Dermis lymphatic vessel endothelial cell (primary cell): ENCODE measurements at places on chromosomes 6 and 20. TPM values are rescaled to one million over a fixed set of nuclear protein-coding genes. Genes with fewer than 3 reads are reported as not detected.

Gene PHF1
- total RNA-seq, result 10.0 and 11.5 TPM in 2 replicates

Gene FKBP1C
- 1.5 and 2.2 TPM in 2 replicates for total RNA-seq

Gene GSTA2
- total RNA-seq, result not detected in 2 replicates

Gene BLTP3A
- total RNA-seq, result 9.4 and 15.4 TPM in 2 replicates

Gene TMC2
- total RNA-seq, result not detected in 2 replicates
